ENCODE measurements at places on chromosomes 12 and 14.
A peak's percentile ranks its signal among the peaks of the same experiment; 100 is the strongest.

GRCh38 chr12:94938583-94938982 lies 64.9 kb downstream of the NDUFA12 start:
- no peak for DNase-seq

GRCh38 chr12:94228488-94228907 lies 80.1 kb downstream of the PLXNC1 start:
- DNase-seq, result no peak

GRCh38 chr12:19869413-19869812 lies 430.1 kb downstream of the AEBP2 start:
- DNase-seq, result no peak

DNA sequence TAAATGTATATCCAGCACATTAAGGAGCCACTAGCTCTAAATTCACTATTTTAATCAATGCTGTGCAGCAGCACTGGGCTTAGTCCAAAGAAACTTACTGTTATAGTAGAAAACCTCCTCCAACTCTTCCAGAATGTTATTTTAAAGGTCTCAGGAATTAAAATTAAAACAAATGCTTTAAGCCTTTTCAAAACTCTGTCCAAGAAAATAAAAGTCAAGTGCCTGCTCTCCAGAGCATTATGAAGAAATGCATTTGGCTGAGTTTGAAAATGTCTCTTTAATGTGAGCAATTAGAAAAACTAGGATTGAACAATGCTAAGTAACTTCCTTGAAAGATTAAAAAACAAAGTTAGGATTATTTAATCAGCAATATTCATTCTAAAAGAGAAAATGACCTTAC lies 322.4 kb upstream of the DCN start:
- no peak for DNase-seq

DNA sequence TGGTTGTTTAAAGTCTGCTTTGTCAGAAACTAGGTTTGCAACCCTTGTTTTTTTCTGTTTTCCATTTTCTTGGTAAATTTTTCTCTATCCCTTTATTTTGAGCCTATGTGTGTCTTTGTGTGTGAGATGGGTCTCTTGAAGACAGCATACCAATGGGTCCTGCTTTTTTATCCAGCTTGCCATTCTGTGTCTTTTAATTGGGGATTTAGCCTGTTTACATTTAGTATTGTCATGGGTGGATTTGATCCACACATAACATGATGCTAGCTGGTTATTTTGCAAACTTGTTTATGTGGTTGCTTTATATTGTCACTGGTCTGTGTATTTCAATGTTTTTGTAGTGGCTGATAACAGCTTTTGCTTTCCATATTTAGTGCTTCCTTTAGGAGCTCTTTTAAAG lies 17.2 kb upstream of the ART4 start:
- no peak for DNase-seq

DNA sequence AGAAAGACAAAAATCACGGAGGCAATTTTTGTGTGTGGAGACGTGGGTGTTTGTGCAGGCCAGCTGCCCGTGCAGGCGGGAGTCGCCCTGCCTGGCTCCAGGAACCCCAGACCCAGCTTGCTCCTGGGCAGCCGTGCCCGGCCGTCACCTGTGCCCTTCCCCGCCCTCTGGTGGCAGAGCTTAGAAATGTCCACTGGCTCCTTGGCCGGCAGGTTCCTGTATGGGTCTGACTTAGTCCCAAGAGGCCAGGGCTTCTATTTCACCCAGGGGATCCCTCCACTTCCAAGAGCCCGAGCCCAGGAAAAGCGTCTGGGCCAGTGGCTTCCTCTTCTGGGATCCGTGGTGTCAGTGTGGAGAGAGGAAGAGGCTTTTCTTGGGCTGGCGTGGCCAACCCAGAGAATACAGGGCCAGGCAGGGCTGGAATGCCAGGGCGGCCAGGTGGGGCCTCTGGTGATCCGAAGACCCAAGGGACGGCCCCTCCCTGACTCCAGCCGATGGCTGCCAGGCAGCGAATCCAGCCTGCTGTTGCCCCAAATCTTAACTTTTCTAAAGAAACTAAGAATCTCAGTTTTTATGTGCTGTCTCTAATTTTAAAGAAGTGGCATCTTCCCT lies 120.9 kb downstream of the TMEM132C start:
- peak; percentile 12 for DNase-seq

DNA sequence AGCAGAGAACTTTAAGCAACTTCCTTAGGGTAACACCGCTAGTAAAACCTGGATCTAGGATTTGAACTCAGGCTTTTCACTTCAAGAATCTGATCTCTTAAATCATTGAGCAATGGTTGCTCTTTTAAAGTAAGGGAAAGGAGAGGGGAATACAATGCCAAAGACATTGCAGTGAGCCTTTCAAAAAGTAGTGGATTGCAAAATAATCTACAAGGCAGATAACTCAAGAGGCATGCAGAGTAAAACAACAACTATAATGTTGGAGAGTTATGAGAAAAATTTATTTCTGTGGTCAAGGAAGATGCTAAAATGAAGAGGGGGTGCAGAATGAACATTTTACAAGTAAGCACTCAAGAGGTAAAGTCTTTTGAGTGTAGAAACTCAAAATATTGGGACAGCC lies 432.6 kb downstream of the C12orf50 start:
- DNase-seq, result no peak

- peak; percentile 41 for DNase-seq
Observed at GRCh38 chr14:35365130-35366055, 39.2 kb downstream of the NFKBIA start.

- no peak for DNase-seq
Observed at GRCh38 chr12:88733008-88733407, 152.7 kb upstream of the KITLG start.

DNA sequence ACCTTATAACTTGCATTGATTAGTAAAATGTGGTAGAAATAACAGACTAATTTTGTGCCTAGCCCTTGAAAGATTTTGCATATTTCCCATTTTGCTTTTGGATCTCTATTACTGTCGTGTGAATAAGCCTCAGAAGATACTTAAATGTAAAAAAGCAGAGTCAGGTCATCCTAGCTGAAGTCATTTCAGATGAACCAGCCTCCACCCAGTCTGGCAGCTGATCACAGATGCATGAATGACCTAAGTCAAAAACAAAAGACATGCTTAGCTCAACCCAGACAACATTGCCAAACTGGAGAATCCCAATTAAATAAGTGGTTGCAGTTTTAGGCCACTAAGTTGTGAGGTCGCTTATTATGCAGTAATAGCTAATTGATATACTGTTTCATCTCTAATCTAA lies 349.9 kb downstream of the C12orf50 start:
- no peak for DNase-seq

DNA sequence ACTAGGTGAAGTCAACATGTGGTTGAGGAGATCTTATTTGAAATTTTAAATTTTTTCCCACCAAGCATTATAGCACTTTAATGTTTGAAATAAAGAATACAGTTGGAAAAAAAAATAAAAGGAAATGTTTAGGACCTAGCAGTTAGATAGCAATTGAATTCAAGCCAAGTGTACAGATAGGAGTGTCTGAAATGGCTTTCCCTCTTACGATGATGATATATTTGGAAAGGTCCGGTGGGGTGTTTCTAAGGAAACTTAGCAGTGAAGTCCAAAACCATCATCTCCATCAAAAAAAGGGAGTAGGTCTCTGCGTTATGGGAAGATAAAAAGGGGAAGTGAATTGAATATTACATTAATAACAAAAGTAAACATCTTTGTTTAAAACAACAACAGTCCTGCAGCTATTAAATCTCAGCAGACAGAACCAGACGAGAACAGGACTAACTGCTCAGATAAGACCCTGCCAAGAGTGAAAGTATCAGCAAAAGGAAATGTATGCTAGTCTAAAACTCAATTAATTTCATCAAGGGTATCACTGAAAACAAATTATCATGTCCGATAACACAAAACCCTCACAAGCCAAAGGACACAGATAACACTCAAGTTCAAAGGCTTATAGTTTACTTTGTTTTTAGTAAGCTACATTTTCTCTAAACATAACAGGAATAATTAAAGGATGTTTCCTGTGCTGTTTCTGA lies 242.0 kb downstream of the BMP4 start:
- DNase-seq, result no peak

- no peak for DNase-seq
Observed at GRCh38 chr12:90024262-90024661, 315.6 kb upstream of the ATP2B1 start.

- no peak for DNase-seq
Observed at GRCh38 chr12:106235770-106236169, 12.1 kb downstream of the CKAP4 start.

DNA sequence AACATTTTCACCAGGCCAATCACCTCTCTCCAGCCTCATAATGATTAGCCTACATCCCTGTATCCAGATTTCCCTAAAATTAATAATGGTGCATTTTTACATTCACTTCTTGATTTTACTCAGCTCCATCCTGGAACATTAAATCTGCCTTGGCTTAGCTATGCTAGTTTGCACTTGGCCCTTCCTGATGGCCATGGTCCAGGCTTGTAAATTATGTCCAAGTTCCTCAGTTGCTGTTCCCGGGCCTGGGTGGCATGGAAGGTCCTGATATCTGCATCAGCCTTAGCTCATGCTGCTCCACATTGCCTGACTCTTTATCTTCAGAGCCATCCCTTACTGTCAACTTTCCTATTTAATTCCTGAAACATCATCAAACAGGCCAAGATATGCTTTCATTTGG lies 11.1 kb upstream of the METTL17 start:
- no peak for DNase-seq

DNA sequence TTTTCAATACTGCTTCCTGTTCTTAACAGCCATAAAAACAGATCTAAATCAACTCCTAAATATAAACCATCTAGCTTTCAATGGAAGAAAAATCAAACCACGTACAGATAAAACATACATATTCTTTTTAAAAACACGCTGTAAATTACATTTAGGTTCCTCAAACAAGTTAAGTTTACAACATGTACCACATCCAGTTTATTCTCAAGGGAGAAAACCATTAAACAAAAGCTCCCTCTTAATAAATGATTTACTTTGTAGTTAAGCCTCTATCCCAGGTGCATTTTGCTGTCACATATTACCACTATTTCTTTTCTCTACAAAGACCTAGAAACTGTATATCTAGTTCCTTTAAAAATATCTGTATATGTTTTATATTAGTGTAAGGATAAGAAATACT lies 3.1 kb downstream of the NUMB start:
- no peak for DNase-seq

DNA sequence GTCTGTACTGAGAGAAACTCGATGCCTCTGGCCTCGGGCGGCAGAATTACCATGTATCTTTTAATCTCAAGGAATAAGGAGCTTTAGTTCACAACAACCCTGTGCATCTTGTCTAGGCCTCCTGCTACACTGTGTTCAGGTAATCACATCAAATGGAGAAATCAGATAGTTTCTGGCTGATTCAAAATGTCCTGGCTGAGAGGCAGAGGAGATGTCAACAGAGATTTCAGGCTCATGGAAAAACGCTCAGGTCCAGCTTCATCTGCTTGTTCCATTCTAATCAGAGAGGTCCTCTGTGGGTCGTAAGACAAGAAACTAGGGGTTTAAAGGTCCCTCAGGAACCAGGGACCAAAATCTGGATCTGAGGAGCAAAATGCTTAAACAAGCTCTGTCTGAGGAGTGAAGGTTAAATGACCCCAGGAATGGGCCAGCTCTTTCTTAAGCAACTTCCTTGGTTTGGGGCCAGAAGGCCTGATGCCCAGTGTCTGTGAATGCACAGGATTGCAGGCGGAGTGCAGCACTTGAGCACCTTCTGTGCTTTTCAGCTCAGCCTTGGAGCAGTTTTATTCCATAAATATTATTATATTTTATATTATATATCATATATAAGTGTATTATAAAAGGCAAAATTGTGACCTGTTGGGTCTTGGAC lies 170.2 kb upstream of the PRICKLE1 start:
- DNase-seq, result no peak

- no peak for DNase-seq
Observed at GRCh38 chr14:70722418-70722817, 80.7 kb downstream of the TTC9 start.

GRCh38 chr14:77426396-77426795 lies 3.1 kb upstream of the NOXRED1 start:
- no peak for DNase-seq

DNA sequence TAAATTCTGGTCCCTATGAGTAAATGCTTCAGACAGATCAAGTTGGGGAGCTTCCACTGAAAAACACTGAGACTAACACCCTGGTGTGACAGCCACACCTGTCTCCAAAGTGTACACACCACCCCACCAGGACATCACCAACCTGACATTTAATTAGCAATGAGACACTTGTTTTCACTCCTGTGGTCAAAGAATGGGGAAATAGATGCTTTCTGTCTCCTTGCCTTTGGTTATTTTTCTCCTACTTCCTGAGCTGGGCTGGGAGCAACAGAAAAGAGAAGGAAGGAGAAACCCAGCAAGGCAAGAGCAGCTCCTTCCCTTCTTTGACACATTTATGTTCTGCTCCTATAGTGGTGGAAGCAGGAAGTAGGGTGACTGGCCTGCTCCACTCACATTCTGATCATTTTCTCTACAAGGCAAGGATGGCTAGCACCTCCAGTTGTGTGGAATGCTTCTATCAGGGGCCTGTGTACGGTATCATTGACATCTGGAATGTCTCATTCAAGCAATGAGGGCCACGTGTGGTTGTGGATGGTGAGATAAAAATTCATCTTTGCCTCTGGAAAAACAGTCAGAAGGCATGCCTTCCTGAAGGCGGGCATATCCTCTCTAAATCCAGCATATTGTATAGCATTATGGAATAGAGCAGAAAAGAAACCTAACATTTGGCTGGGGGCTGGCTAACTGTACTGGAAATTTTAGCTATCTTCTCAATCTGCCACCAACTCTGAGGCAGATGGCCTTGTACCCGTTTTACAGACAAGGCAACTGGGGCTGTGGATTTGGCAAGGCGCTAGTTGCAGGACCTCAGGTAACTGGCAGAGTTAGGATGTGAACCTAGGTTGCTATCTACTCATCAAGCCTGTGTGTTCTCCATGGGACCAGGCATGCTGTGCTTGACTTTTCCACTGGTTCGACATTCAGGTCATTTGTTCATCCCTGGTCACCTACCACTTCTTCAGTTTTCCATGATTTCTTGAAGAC lies 24.8 kb upstream of the LGALS3 start:
- DNase-seq, result peak; percentile 19

- no peak for DNase-seq
Observed at GRCh38 chr14:42140831-42141279, 534.2 kb downstream of the LRFN5 start.

- no peak for DNase-seq
Observed at GRCh38 chr12:32466986-32467711, 67.8 kb downstream of the FGD4 start.

DNA sequence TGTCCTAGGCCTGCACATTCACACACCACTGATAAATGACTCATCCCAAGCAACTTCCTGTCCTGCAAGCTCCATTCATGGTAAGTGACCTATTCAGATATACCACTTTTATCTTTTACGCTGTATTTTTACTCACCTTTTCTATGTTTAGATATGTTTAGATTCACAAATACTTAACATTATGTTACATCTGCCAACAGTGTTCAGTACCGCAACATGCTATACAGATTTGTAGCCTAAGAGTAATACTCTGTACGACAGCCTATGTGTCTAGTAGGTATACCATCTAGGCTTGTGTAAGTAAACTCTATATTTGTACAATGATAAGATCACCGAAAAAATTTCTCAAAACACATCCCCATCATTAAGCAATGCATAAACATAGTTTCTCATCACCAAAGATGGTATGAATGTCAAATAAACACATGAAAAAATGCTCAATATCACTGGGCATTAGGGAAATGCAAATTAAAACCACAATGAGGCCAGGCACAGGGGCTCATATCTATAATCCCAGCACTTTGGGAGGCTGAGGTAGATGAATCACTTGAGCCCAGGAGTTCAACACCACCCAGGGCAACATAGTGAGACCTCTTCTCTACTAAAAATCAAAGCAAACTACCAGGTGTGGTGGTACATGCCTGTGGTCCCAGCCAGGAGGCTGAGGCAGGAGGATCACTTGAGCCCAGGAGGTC lies 20.7 kb downstream of the ATXN2 start:
- DNase-seq, result no peak

GRCh38 chr12:53729644-53730043 lies 2.4 kb upstream of the CALCOCO1 start:
- no peak for DNase-seq

All from CD4-positive, alpha-beta T cell treated with Interleukin-4 for 1 hour (primary cell).